Activated T-helper 2 cell treated with anti-CD3 and anti-CD28 coated beads, Interferon-gamma antibody, Interleukin-2, Interleukin-4, amounts not matched to agents 10 μg/mL and 5 μg/mL and 100 μg/mL, durations not matched to agents 14 hours and 24 hours and 36 hours (primary cell): ENCODE measurements at places on chromosomes 11 and 22.

DNA sequence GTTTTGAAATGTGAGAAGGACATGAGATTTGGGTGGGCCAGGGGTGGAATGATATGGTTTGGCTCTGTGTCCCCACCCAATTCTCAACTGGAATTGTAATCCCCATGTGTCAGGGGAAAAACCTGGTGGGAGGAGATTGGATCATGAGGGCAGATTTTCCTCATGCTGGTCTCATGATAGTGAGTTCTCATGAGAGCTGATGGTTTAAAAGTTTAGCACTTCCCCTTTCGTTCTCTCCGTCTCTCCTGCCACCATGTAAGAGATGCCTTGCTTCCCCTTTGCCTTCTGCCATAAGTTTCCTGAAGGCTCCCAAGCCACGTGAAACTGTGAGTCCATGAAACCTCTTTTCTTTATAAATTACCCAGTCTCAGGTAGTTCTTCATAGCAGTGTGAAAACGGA lies 113.5 kb downstream of the FCHSD2 start:
- no peak overlapping the region for H3K27ac ChIP-seq
- peaks cover 63% of the 10 kb centered on the region for H3K36me3 ChIP-seq
- H3K4me3 ChIP-seq = no peak overlapping the region
- no peaks in the 10 kb centered on the region for H3K27me3 ChIP-seq
- peaks cover 12% of the 10 kb centered on the region for H3K4me1 ChIP-seq
- no peak for DNase-seq

GRCh38 chr11:34243600-34244464 lies 114.0 kb downstream of the ABTB2 start:
- H3K27me3 ChIP-seq = no peaks in the 10 kb centered on the region
- peaks cover 17% of the 10 kb centered on the region for H3K36me3 ChIP-seq
- H3K27ac ChIP-seq = peak overlapping the region; percentile 83
- DNase-seq = peak; percentile 52

- DNase-seq = no peak
- no peaks in the 10 kb centered on the region for H3K36me3 ChIP-seq
- no peak overlapping the region for H3K27ac ChIP-seq
- no peak overlapping the region for H3K4me3 ChIP-seq
- H3K27me3 ChIP-seq = no peaks in the 10 kb centered on the region
Measured at GRCh38 chr11:70161043-70161625, 42.0 kb upstream of the FADD start.

DNA sequence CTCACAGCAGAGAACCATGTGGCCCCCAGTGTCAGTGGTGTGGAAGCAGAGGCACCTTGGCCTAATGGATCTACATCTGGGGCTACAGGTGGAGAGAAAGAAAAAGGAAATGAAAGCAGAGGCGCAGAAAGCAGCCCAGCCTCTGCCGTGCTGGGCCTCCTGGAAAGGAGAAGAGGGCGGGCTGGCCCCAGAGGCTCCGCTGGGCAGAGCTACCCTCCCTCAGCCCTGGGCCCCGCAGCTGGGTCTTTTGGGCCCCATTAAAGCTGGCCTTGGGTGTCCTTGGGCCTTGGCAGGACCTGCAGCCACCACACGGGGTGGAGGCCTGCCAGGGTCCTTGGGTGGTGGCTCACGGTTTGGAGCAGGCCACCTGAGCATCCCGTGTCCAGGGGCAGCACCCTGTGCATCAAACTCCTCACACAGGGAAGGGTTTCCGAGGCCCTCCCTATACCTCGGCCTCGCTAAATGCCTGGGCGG lies 31.6 kb upstream of the GAL start:
- no peaks in the 10 kb centered on the region for H3K4me1 ChIP-seq
- H3K27me3 ChIP-seq = peaks cover 5% of the 10 kb centered on the region
- no peak overlapping the region for H3K27ac ChIP-seq
- no peaks in the 10 kb centered on the region for H3K36me3 ChIP-seq
- H3K4me3 ChIP-seq = no peak overlapping the region
- no peak for DNase-seq

DNA sequence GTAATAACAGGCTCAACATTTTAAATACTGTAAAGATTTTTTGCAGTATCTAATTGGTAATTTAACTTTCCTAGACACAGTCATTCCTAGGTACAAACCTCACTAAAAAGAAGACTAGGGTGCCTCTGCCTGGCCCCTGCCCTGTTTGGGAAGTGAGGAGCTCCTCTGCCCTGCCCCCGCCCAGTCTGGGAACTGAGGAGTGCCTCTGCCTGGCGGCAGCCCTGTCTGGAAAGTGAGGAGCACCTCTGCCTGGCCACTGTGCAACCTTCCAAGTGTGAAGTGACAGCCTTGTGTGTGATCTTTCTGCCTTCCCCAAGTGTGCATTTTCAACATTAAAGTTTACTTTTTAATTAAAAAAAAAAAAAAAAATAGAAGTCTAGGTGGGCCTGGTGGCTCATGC lies 4.2 kb downstream of the CHORDC1 start:
- no peak for DNase-seq
- H3K36me3 ChIP-seq = peaks cover 55% of the 10 kb centered on the region
- no peak overlapping the region for H3K4me3 ChIP-seq
- H3K4me1 ChIP-seq = peaks cover 42% of the 10 kb centered on the region
- no peak overlapping the region for H3K27ac ChIP-seq

DNA sequence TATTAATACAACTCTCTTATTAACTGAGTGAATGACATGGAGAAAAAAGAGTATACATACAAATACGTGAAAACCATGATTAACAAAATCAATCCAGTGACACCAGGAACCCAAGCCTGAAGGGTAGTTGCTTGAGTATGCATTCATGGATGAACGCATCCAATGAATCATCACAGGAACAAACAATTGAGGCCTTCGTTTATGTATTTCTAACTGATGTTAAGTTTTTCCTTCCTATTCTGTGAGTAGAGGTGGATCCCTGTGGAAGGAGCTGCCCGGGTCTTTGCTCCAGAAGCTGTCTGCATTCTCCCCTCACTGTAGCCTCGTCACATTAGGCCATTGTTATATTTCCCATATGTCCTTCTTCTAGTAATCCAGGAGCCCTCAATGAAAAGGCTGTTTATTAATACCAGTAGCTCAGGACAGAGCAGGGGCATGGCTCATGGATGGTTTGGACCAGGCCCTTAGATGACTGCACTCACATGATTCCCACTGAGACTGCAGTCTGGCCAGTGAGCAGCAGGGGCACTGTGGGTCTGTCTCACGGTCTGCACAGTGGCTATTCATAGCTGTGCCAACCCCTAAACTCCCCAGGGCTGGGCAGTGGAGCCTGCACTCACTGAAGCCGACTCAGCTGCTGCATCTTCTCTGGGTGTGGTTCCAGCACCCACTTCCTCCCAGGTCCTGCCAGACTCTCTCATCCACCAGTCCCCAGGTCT lies 128.1 kb upstream of the TOP3B start:
- peak overlapping the region; percentile 67 for H3K27ac ChIP-seq
- H3K27me3 ChIP-seq = peaks cover 10% of the 10 kb centered on the region
- no peaks in the 10 kb centered on the region for H3K36me3 ChIP-seq
- peak; percentile 46 for DNase-seq
- no peak overlapping the region for H3K4me3 ChIP-seq
- peaks cover 17% of the 10 kb centered on the region for H3K4me1 ChIP-seq

DNA sequence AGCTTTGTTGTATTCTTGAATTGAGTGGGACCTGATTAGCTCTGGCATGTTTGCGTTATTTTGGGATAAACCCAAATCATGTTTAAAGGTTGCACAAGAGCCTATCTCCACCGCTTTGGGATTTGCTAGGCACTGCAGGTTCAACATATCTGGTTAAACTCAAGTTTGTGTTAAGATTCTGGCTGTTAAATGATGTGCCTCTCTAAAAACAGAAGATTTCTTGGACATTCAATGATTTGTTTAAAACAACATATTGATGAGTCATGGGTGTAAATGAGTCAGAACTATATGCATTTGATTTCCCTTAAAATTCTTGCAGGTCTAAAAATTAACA lies 67.4 kb downstream of the AMOTL1 start:
- H3K4me1 ChIP-seq = no peaks in the 10 kb centered on the region
- H3K27ac ChIP-seq = no peak overlapping the region
- no peaks in the 10 kb centered on the region for H3K36me3 ChIP-seq
- no peak overlapping the region for H3K4me3 ChIP-seq
- peaks cover 4% of the 10 kb centered on the region for H3K27me3 ChIP-seq
